ENCODE measurements at places on chromosomes 4 and X.
A peak's percentile ranks its signal among the peaks of the same experiment; 100 is the strongest.

DNA sequence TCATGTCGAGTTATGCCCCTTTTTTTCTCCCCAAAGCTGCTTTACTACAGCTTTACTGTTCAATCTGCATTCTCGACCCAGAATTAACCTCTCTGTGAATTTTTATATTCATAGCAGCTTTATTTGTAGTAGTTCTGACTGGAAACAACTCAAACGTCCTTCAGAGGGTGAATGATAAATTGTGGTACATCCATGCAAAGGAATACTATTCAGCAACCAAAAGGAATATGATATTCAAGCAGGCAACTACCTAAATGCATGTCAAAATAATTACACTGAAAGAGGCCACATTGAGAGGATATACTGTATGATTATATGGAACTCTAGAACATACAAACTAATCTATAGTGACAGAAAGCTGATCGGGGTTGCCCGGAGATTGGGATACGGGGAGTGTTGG is 20.0 kb upstream of the MECP2 start:
- DNase-seq, result no peak

DNA sequence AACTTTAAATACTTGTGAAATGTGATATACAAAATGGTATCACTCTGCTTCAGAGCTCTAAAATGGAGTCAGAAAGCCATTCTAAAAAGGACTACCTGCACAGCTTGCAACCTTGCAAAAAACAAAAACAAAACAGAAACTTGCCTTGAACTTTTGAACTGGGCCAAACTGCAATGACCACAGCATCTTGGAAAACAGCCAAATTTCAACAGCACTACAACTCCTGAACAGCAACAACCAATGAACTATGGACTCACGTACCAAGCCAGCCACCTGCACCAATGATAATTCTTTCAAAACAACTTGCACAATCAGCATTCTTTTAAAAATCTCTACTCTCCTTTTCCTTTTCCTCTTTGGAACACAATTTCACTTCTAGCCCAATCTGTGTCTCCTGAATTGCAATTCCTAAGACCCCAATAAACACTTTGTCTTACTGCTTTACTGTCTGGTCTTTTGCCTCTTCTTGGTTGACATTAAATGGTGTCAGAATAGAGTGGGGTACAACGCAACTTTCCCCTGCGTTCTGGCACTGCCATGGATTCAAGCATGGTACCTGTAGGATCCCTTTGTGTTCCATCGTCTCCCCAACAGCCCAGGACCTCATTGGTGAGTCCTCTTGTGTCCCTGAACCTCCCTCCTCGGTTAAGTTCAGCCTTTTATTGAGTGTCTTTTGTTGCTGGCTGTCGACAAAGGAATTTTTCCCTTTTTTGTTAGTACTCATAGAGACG is 35.7 kb upstream of the FMR1 start:
- peak; percentile 63 for DNase-seq

GRCh38 chr4:68904786-68905185 is 46.8 kb downstream of the UGT2A3 start:
- DNase-seq, result no peak

DNA sequence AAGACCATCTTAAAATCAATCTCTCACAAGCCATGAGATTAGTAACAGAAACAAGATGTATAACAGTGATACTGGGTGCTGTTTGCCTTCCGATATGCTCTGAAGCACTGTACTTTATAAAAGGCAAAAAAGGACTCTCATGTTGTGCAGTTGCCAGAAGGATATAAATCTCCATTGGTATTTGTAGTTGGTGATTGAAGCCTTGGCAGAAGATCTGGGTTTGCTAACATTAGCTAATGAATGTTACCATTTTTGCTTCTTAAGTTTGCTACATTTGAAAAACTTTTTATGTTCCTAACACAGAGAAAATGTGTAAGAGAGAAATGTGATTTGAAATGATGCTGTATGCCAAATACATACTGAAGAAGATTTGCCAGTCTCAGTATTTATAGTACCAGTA is 44.4 kb downstream of the RAP1GDS1 start:
- DNase-seq, result no peak

GRCh38 chrX:122238801-122239200 is 945.3 kb upstream of the GRIA3 start:
- peak; percentile 36 for DNase-seq

- peak; percentile 20 for DNase-seq
Measured at GRCh38 chrX:133698298-133698697, 283.0 kb upstream of the GPC4 start.

- no peak for DNase-seq
Measured at GRCh38 chr4:181443021-181443420, 800.2 kb upstream of the TENM3 start.

DNA sequence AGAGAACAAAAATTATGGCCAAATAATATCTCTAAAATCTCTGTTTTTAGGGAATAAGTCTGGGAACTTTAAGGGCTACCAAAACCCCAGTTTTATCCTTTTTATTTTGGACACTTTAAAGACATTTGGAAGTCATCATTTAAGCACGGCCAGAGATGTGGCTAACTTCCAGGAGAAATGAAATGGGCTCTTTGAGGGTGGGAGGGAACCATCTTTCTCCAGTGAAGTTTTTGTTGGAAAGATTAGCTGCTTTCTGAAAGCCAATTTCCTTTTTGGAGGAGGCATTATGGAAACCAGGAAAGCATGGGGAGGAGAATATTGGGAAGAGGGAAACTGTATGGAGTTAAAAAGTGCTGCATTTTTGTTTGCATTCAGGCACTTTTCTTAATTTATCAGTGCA is 4.8 kb downstream of the VSIG1 start:
- DNase-seq, result no peak

- DNase-seq, result no peak
Measured at GRCh38 chr4:16717266-16717970, 181.0 kb downstream of the LDB2 start.

- DNase-seq, result peak; percentile 60
Measured at GRCh38 chr4:176340871-176341685, 21.3 kb downstream of the SPCS3 start.

DNA sequence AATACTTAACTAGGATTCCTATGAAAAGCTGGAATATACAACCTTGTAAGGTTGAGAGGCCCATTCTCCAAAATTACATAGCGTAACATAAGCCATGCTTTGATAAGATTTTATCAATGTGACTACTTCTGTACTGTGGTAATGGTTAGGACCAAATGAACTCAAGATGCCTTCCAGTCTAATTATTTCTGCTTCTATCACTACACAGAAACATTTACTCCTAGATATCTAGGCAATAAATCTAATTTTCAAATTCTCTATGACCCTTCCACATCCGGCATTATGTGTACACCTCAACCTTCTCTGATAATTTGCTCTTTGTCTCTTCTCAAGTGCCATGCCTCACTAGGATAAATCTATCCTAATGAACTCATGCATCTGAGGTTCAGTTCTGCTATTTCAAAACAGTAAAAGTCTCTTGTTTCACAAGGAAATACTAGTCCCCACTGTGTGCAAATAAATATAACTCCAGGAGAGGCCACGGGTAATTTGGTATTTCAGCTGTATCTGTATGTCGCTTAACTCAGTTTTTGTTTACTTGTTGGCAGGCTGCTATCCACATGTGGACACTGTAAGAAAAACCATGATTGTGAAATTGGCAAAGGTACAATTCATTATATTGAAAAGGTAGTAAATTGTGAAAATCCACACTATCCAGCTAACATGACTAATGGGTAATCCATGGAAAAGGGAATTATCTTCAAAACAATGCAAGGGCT is 93.3 kb downstream of the PRDM5 start:
- peak; percentile 46 for DNase-seq

GRCh38 chr4:3792813-3793212 is 26.6 kb downstream of the ADRA2C start:
- DNase-seq, result no peak

DNA sequence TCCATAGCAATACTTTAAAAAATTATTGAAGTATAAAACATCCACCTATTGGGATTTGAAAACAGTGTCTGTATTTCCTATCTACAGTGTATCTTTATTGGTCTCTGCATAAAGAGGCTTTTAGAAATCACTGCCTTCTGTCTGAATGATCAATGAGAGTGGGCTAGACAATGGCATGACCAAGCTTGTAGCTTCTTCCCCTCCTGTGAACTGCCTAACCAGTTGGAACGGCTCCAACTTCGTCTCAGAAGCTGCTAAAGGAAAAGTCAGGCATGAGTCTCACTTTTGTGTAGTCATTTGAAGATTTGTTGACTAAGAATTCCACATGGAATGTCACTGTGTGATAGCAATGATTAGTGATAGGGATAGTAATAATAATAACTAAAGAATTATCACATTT is 64.2 kb downstream of the INTS12 start:
- DNase-seq, result peak; percentile 38

DNA sequence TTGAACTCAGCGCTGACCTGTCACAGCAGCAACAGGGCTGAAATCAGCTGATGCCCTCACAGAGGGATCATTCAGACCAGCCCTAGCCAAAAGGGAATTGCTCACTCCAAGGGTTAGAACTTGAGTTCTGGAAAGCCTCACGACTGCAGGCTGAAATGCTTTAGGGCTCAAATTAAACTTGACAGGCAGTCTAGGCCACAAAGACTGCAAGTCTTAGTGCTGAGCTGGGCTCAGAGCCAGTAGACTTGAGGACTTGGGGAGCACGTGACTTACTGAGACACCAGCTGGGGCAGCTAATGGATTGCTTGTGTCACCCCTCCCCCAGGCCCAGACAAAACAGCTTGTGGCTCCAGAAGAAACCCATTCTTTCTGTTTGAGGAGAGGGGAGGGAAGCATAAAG is 119.0 kb upstream of the SLC6A14 start:
- peak; percentile 25 for DNase-seq

DNA sequence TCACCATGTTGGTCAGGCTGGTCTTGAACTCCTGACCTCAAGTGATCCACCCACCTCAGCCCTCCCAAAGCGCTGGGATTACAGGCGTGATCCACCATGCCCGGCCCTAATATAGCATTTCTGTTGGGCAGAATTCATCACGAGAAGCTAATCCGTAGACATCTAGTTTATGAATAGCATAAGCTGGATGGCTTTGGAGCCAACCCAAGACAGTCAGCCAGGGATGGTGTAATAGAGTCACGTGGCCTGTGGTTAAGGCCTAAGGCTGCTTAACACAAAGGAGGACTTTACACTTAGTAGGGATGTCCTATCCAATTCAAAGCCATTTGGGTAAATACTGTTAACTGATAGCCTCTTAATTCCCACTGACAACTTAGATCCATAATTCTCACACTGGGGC is 173.6 kb downstream of the RAP1GDS1 start:
- peak; percentile 78 for DNase-seq

GRCh38 chrX:21181232-21181853 is 192.9 kb upstream of the CNKSR2 start:
- DNase-seq, result no peak

DNA sequence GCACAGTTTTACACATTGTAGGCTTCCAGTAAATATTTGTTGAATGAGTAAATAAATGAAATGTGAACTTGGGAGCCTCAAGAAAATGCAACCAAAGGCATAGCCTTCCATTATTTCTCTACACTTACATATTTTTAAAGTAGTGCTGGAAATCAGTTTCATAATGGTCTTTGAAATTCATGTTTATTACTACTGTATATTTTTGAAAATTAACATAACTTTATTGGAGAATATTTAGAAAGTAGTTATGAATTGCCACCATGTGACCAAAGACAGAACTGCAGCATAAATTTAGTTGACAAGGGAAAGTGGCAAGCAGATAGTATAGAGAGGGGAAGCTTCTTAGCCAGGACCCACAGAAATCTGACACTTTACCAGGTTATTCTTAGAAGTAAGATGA is 6.4 kb downstream of the TCEAL8 start:
- DNase-seq, result peak; percentile 24

- no peak for DNase-seq
Measured at GRCh38 chrX:153450949-153451277, 5.1 kb upstream of the TREX2 start.

GRCh38 chr4:142144813-142145212 is 508.4 kb downstream of the IL15 start:
- DNase-seq, result no peak

DNA sequence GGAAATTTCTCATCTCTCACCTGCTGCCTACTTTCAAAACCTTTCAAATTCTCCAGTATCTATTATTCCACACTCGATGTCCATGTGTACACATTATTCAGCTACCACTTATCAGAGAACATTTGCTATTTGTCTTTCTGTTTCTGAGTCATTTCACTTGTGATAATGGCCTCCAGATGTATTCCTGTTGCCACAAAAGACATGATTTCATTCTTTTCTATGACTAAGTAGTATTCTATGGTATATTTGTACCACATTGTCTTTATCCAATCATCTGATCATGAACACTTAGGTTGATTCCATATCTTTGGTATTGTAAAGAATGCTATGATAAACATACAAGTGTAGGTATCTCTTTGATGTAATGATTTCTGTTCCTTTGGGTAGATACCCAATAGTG is 310.1 kb upstream of the SPOCK3 start:
- no peak for DNase-seq

DNA sequence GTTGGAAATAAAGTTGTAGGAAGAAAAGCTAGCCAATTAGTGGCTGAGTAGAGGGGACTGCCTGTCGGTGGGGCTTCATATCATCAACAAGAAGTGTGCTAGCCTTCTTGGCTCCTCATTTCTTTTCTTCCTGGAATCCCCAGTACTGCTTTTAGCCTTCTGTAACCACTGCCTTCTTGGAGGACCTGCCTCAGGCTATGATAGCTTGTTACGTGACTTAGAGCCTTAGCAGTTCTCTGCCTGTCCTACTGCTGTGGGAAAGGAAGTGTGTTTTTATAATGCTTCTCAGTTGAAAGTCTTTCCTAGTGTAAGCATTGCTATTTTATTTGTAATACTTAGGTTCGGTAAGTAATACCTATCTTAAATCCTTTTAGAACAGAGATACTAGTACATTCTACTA is 61.9 kb downstream of the LARP1B start:
- DNase-seq, result no peak

- no peak for DNase-seq
Measured at GRCh38 chrX:69263251-69263820, 98.1 kb upstream of the PJA1 start.

DNA sequence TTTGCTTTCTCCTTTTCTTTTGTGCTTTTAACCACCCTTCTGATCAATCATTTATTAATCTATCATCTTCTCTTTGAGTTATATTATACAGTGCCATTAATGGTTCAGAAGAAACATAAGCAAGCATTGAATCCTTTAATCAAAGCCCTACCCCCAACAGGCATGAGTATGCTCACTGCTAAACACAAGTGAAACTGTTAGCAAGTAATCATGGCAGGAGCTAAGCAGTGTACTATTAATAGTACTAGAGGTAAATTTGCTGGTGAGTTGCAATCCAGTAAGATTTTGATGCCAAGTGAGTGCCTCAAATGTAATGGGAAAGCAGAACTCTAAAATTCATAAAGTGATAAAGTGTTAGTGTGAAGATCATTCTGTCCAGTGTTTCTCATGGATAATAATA is 57.2 kb downstream of the FNIP2 start:
- DNase-seq, result no peak
